Psoas muscle (tissue), 8 donors: ENCODE measurements at places on chromosomes 11 and 22.

GRCh38 chr11:128471138-128471661 is 116.2 kb downstream of the ETS1 start:
- no peak for DNase-seq

DNA sequence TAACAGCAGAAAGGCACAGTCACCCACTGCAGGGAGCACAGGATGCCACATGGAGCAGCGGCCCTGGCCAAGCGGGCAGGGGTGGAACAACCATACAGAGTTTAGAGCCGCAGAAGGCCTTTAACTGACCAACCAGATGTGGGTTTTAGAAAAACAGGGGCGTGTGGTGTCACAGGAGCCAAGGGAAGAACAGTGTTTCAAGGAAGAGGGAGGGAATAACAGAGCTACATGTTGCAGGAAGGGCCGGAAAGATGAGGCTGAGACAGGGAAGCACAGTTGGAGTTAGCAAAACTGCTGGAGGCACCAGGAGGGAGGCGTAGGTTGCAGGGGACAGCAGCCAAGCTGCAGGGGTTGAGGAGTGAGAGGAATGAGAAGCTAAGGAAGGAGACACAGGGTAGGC is 7.8 kb upstream of the NAA40 start:
- no peak for DNase-seq

GRCh38 chr11:15969281-15969680 is 387.1 kb downstream of the SOX6 start:
- DNase-seq = peak; percentile 69

DNA sequence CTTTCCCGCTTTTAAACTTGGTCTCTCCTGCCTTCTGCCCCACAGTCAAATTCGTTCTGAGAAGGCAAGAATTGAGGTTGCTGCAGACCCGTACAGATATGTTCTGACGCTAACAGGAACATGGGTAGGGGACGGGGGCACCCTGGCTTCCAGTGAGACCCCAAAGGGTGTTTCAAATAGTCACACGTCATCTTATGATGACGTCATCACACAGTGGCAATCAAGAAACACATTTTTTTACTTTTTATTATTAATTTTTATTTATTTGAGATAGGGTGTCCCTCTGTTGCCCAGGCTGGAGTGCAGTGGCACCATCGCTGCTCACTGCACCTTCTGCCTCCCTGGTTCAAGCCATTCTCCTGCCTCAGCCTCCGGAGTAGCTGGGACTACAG is 22.9 kb upstream of the TESMIN start:
- DNase-seq = no peak

GRCh38 chr11:111604392-111605009 is 2.3 kb downstream of the SIK2 start:
- no peak for DNase-seq

GRCh38 chr11:76839311-76839710 is 21.4 kb upstream of the ACER3 start:
- DNase-seq = no peak

GRCh38 chr11:70203751-70204465 is 812 bp downstream of the FADD start:
- DNase-seq = peak; percentile 62

DNA sequence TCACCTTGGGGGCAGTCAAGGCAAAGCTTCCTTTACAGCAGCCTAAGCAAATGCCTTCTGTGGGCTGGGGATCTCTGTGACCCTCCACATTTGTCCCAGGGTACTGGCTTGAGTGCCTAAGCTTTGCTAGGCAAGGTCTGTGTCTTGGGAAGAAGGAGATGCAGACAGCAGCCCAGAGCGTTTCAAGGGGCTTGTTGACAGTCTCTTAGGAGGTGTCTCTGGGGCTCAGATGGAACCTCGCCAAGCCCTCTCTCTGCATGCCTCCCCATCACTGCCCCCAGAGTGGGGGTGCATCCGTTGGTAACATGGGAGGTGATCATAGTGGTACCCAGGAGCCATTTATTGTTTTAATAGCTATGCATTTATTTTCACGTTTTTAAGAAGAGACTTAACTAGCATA is 29.1 kb upstream of the TMPRSS4 start:
- DNase-seq = no peak

GRCh38 chr22:33659448-33659847 is 260.8 kb downstream of the LARGE1 start:
- DNase-seq = no peak
